ENCODE measurements at places on chromosomes 6 and 20. TPM values are rescaled to one million over a fixed set of nuclear protein-coding genes. Genes with fewer than 3 reads are reported as not detected.

DNA sequence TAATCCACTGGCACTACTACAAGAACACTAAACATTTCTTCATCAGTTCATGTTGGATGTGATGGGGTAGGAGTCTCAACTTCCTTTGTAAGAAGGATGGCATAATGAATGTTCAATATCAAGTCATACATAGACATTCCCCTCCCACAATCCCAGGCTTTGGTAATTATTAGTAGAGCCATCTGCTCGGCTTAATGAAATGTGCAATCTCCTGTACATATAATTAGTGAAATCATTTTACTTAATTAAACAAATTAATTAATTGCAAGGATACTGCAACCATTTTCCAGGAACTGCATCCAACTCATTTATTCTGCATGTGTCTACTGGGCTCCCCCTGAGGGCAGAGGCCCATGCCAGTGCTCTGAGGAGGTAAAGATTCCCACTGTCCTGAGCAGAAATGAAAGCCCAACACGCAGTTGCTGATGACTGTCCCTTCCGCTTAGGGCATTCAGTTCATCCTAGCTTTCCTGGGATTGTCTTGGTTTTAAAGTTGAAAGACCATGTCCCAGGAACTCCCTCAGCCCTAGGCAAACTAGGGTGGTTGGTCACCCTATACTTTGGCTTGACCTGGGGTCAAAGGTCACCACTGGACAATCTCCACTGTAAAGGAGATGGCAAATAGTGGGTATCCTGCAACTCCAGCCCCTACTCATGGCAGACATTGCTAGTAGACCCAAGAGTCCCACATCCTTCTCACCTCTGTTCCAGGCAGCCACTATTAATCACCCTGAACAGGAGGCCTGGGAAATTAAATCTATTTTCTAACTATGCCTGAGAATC lies 109.8 kb downstream of the TRERF1 start:
- DNase-seq: no peak

DNA sequence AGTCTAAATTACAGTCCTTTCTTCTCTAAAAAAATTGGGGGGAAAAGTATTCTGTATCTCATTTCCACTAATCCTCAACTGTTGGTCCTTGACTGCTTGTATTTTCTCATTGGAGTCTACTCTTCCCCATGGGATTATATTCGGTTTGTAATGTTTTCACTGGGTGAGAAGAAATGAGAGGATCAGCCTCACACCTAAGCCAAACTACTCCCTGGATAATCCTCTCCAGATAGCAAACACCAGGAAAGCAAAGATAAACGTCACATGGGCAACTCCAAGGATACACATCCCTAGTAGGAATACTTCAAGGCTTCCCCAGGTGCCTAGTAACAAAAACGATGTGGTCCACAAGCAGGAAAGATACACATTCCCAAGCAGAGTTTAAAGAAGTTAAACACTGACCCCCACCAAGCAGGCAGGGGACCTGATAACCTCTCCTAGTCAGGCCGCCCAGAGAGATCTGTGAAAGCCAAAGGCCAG lies 53.9 kb upstream of the SOX4 start:
- DNase-seq: no peak

- no peak for DNase-seq
Measured at GRCh38 chr6:143288923-143289322, 161.6 kb downstream of the ADAT2 start.

- no peak for DNase-seq
Measured at GRCh38 chr20:62387219-62387913, 463 bp downstream of the RPS21 start.

GRCh38 chr20:12074111-12074655 lies 156.5 kb downstream of the BTBD3 start:
- DNase-seq: no peak

- no peak for DNase-seq
Measured at GRCh38 chr6:163573503-163574179, 159.1 kb downstream of the QKI start.

DNA sequence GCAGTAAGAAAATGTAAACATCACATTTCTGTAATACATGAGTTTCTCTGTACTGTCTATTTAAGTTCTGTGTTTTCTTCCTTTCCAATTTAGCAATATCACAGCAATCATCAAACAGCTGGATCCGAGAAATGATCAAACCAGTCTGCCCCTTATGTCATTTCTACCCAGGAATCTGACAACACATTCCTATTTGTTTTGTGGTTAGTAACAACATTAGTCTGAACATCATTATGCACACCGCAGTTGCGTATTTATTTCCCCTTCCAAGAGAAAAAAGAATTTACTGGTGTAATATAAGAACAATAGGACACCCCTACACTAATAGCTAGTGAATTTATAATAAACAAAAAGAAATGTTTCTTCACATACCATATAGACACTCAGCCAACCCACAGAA lies 179.5 kb downstream of the BTBD9 start:
- no peak for DNase-seq

DNA sequence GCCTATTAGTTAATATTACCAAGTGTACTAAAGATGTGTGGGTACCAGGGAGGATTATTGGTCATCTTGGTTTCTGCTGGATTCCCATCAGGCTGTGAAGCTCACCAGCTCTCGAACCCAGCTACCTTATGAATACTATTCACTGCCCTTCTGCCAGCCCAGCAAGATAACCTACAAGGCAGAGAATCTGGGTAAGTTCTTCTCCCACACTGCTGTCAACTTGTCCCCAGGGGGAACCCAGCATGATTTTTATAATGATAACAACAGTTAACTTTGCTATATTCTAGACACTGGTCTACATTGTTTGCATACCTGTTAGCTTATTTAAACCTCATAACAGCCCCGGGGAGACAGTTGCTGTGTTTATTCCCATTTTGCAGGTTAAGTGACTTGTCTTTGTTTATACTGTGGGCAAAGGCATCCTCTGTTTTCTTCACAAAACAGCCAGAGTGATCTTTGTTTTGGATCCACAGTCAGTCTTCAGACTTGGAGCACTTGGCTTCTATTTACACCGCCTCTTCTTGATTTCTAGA lies 26.5 kb downstream of the TM9SF4 start:
- DNase-seq: no peak

GRCh38 chr6:20263059-20263458 lies 50.8 kb upstream of the MBOAT1 start:
- DNase-seq: no peak

- no peak for DNase-seq
Measured at GRCh38 chr20:7161690-7162089, 394.2 kb downstream of the BMP2 start.

DNA sequence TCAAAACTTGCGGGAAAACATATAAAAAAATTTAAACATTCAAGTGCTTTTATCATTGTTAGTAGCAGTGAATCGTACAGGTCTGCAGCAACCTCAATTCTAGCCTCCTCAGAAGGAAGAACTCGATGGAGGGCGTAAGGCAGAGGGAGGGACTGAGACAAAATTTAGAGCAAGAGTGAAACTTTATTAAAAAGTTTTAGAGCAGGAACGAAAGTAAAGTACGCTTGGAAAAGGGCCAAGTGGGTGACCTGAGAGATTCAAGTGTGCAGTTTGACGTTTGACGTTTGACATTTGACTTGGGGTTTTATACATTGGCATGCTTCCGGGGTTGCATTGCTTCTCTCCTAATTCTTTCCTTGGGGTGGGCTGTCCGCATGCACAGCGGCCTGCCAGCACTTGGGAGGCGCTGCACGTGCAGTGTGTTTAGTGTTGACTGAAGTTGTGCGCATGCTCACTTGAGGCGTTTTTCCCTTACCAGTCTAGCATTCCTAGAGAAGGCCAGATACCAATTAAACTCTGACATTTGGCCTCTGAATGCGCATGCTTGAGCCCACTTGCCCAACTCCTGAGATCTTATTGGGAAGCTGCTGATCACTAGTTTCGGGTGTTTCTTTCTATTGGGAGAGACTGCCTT lies 82.6 kb downstream of the TBX18 start:
- no peak for DNase-seq

TRIM31 gene
- not detected for total RNA-seq

RIN2 gene
- total RNA-seq: 79.8 TPM

ZSCAN31 gene
- total RNA-seq: 19.7 TPM

BANF2 gene
- not detected for total RNA-seq

VSTM2L gene
- 0.20 TPM for total RNA-seq

CCND3 gene
- total RNA-seq: 37.6 TPM

ADGB gene
- not detected for total RNA-seq

Measured in pulmonary artery endothelial cell (primary cell).